ENCODE measurements at places on chromosomes 2 and 18. TPM values are rescaled to one million over a fixed set of nuclear protein-coding genes. Genes with fewer than 3 reads are reported as not detected.
A peak's percentile ranks its signal among the peaks of the same experiment; 100 is the strongest.

DNA sequence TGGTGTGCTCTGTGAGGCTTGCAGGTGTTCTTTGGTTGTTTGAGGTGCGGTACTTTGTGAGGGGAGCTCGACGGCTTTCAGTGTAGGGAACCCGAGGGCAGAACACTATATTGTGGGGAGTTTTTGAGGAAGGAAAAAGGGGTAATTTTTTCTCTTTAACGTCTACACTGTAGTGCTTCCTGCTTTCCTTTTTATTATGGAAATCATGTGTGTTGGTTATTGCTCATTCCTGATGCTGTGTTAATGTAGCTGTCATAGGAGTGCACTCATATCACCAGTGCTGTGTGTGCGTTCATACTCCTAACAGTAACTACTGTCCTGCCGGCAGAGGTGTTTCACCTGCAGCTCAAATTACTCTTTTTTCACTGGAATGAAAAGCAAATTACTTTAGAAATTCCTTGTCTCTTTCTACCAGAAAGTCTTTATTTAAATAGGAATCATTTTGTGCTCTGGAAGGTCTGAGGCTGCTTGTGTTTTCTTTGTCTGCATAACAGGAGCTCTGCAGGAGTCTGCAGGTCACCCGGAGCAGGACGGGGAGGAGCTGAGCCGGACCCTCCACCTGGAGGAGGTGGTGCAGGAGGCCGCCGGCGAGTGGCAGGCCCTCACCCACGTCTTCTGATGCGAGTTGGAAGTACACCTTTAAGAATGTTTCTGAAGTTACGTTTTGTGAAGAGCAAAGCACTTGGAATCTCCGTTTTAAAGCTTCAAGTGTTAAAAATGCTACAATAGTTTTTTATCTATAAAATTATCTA is 145.5 kb downstream of the ZNF236 start:
- no peaks in the 10 kb centered on the region for H3K27me3 ChIP-seq
- H3K4me1 ChIP-seq = peaks cover 5% of the 10 kb centered on the region
- no peak overlapping the region for H3K27ac ChIP-seq

DNA sequence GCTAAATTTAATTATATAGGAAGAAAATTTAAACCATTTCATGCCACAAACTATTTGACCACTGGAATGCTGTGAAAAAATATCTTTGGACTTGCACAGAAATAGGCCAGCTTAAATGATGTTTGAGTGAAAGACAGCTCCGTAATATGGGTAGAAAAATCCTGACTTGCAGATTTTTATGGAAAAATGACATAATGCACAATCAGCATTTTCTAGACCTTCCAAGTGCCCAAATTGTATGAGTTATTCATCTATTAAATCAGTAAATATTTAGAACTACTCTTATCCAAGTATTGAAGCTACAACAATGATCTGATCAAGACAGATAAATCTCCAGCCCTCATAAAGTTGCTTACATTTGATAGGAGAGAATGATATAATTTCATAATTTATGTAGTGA is 691.1 kb upstream of the DDX18 start:
- H3K27ac ChIP-seq = no peak overlapping the region
- no peaks in the 10 kb centered on the region for H3K4me1 ChIP-seq
- no peak overlapping the region for H3K4me3 ChIP-seq
- DNase-seq = no peak

DNA sequence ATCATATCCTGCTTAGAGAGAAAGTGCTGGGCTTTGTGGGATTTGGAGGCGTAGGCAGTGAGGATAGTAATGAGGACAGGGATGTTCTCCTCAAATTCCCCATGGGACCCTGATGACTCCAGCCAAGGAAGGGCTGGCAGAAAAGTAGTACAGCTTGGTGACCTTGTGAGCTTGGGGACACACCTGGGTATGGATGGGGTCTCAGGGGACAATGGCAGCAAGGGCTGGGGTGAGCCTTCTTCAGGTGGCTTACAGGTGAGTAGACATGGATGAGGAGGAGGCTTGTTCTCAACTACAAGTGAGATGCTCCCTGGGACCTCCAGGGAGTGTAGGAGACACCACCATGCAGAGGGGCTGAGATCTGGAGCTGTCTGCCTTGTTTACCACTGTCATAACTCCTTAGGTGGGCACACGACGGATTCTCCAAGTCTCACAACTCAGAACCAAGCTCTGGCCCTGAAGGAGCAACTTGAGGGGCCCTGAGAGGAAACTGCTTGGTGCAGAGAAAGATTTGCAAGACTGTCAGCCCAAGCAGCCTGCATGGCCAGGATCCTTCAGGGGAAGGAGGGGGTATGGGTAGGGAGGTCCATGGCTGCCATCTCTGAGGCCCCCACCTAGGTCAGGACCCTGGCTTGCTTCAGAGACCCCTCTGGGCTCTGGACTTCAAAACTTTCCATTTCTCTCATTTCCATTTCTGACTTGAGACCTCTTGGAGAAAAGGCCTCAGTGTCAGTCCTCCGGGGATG is 262.8 kb downstream of the DYSF start:
- no peaks in the 10 kb centered on the region for H3K36me3 ChIP-seq
- no peaks in the 10 kb centered on the region for H3K27me3 ChIP-seq
- peak overlapping the region; percentile 36 for H3K27ac ChIP-seq
- no peak overlapping the region for H3K4me3 ChIP-seq
- no peak for DNase-seq

- no peak overlapping the region for H3K4me3 ChIP-seq
- H3K27ac ChIP-seq = no peak overlapping the region
- DNase-seq = no peak
- H3K36me3 ChIP-seq = no peaks in the 10 kb centered on the region
- no peaks in the 10 kb centered on the region for H3K4me1 ChIP-seq
Measured at GRCh38 chr2:207041786-207042554, 102.7 kb downstream of the CPO start.

GRCh38 chr2:159179696-159180095 is 106.8 kb downstream of the WDSUB1 start:
- H3K4me1 ChIP-seq = no peaks in the 10 kb centered on the region
- peak; percentile 12 for DNase-seq
- H3K27me3 ChIP-seq = no peaks in the 10 kb centered on the region
- H3K27ac ChIP-seq = no peak overlapping the region
- H3K36me3 ChIP-seq = peaks cover 12% of the 10 kb centered on the region
- H3K4me3 ChIP-seq = no peak overlapping the region

KIAA2012 gene
- polyA plus RNA-seq = 1.8 TPM

HOXD13 gene
- polyA plus RNA-seq = not detected

DSG4 gene
- not detected for polyA plus RNA-seq
